Non-pigmented ciliary epithelial cell (primary cell): ENCODE measurements at places on chromosomes 5 and 9.

GRCh38 chr5:180974612-180975315 is 13.9 kb upstream of the BTNL3 start:
- DNase-seq: no peak

- DNase-seq: no peak
Measured at GRCh38 chr5:124745928-124746915, at the start of gene ZNF608. Gene ZNF608 (minus strand): TSS chr5:124746639. CDS start chr5:124744989, 1,650 bp downstream.

- DNase-seq: no peak
Measured at GRCh38 chr5:53984971-53985370, 325.4 kb downstream of the ARL15 start.

- DNase-seq: no peak
Measured at GRCh38 chr9:110152704-110153374, 55.1 kb downstream of the C9orf152 start.

GRCh38 chr9:42386477-42386876 is 203.0 kb downstream of the SPATA31A6 start:
- DNase-seq: no peak

DNA sequence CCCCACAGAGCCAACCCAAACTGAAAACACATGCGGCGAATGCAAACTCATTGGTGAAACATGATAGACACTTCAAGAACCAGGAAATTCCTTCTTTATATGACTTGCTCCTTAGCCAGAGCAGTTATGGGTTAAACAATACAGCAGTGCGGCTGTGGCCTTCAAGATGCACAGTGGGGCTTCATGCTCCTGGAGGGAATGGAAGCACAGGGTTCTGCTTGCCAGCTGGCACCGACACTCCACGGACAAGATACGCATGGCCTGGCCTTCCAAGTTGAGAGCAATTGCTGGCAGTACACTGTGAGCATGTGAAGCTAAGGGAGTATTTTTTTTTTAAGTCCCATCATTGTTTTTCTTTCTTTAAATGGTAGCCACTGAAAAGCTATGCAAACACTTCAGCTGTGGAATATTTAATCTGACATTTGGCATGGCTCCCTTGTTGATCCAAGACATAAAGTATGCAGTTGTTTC is 451.6 kb upstream of the CD180 start:
- DNase-seq: peak; percentile 68

DNA sequence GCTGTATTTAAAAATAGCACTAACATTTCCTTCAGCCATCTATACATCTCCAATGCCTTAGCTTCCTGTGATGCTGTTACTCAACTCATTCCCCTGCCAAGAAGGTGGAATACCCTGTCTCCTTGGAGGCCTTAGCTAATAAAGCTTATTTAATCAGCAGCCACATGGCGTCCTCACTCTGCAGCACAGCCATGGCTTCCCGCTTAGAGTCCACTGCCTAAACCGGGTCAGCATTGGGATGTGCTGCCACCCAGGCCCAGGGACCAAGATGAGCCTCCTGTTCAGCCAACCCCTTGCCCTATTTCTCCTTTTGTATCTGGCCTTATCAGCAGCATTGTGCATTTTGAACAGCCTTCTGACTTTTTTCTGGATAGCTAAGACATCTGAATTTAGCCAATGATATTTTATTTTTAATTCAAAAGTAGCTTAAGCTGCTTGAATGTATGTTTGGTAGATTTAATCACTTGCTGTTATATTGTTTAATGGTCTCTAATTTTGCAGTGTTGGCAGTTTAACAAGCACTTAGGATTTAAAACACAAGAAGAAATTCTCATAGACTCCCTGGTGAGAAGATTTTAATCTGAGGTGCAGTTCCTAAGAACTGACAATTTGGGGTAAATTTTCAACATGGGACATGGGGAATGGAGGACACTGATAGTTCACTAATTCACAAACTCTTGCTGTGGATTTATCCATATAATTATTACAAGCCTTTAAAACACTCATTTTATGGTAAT is 113.0 kb downstream of the RPS23 start:
- DNase-seq: no peak

DNA sequence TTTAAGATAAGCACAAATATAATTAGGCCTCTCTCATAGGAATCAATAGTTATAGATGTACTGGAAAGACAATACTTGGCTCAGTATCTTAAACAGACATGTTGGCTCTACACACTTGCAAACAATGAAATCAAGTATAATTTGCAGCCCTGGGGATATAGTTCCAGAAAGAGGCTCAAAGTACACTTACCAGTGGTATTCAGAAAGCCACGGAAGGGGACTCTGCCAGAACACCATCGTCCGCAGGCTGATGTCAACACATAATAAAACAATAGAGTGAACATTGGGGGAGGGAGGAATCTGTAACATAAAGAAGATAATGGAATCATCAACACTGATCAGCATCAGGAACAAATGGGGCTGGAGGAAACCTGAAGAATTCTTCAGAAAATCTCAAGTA is 31.2 kb upstream of the EBF1 start:
- DNase-seq: no peak

GRCh38 chr5:155087036-155087435 is 73.5 kb downstream of the KIF4B start:
- no peak for DNase-seq

GRCh38 chr5:160799184-160799583 is 52.8 kb downstream of the ATP10B start:
- DNase-seq: no peak

DNA sequence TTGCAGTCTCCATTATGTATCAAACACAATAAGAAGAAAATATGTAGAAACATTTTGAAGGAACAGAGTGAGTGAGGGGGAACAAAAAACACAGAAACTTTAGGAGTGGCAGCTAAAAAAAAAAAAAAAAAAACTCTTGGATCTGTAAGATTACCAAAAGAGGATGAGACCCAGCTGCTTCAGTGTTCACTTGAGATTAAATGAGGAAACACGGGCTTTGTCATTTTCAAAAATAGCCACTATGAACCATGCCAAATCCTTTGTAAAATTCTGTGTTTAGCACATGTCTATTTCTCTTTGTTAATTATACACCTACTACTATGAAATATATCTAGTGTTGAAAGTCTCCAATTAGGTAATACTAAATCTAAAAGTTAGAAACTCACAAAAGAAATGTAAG is 485.9 kb downstream of the EFNA5 start:
- DNase-seq: no peak

- DNase-seq: no peak
Measured at GRCh38 chr5:171537070-171537849, 117.8 kb downstream of the FGF18 start.

DNA sequence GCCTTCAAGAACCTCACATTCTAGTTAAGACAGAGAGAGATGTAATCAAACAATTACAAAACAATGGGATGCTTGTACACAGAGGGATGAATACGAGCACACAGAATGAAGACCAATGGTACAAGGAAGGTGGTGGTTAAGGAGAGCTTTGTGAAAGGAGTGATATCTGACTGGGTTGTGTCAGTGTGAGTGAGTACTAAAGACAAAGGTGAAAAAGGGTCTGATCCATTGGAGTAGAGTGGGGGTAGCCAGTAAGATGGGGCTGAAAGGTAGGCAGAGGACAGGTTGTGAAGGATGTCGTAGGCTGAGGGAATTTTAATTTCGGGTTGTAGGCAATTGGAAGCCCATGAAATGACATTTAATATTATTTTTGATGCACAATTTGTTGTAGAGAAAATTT is 9.9 kb downstream of the RBM18 start:
- DNase-seq: no peak

- no peak for DNase-seq
Measured at GRCh38 chr9:124770359-124771020, 621 bp downstream of the NR6A1 start.
